Heart left ventricle (tissue), 16 donors: ENCODE measurements at places on chromosomes 11 and 22.
A peak's percentile ranks its signal among the peaks of the same experiment; 100 is the strongest.

- H3K4me3 ChIP-seq = peak overlapping the region; percentile 52
- no peak overlapping the region for H3K27ac ChIP-seq
- no peaks in the 10 kb centered on the region for H3K36me3 ChIP-seq
Observed at GRCh38 chr11:75430714-75431532, 2.1 kb downstream of the KLHL35 start.

DNA sequence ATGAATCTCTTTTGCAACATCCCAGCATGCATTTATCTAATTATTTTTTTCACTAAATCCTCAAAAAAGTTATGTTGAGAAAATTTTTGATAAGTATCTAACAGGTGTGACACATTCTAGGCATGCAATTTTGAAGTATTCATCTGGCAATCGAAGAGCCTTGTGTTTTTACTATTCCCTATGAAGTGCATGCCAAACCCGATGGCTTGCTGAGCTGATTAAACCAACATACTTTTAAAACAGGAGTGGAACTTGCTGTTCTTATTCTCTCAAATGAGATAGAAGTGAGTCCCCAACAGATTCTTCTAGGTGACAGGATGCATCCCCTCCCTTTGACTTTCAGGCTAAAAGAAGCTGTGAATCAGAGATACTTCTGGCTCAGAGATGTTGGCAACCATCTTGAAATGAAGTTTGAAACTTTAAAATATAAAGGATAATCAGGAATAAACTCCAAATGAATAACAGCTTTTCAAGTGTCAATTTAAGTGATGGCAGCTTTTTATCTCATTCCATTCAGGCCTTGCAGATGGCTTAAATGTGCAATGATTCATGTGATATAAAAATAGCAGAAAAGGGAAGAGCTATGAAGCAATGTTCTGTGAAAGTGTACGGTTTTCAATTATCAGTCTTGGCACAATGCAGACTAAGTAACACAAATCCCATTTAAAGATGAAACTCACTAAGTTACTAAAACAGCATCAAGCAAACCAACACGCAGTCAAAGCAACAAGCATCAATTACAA is 67.7 kb downstream of the APOL5 start:
- H3K4me3 ChIP-seq = no peak overlapping the region
- peaks cover 3% of the 10 kb centered on the region for H3K4me1 ChIP-seq
- no peaks in the 10 kb centered on the region for H3K27me3 ChIP-seq
- DNase-seq = no peak

- peak overlapping the region; percentile 71 for H3K27ac ChIP-seq
- no peak overlapping the region for H3K4me3 ChIP-seq
- peak; percentile 60 for DNase-seq
Observed at GRCh38 chr11:128463371-128463829, 124.0 kb downstream of the ETS1 start.

DNA sequence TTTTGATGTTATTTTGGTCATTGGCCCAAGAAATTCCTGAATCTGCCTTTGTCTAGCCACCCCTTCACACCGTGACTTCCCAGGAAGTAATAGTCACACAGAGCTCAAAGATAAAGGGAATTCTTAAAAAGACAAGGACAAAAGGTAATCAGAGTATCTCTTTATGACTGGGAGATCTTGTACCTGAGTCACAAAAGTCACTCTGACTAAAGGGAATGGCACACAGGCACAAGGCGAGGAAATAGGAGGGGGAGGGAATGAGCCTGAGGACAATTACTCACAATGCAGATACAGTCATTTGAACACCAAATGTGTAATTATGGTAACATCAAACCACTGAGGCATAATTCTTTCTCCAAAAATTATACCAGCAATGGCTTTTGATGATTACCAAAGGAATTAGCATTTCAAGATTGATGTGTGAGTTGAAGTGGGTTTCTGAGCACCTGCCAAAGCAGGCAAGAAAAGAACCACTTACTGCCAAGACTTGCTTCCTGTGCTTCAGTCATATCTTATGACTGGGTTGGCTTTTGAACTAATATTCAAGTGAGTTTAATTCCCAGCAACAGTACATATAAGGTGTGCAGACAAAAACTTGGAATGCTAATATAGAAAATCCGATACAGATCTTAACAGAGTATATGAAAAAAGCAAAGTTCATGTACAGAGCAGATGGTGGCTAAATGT is 856.4 kb downstream of the LRRC4C start:
- H3K4me3 ChIP-seq = no peak overlapping the region
- no peak overlapping the region for H3K27ac ChIP-seq
- no peak for DNase-seq
- no peaks in the 10 kb centered on the region for H3K27me3 ChIP-seq
- H3K4me1 ChIP-seq = no peaks in the 10 kb centered on the region

- H3K36me3 ChIP-seq = no peaks in the 10 kb centered on the region
- H3K4me1 ChIP-seq = no peaks in the 10 kb centered on the region
- H3K27ac ChIP-seq = no peak overlapping the region
- no peak overlapping the region for H3K4me3 ChIP-seq
Observed at GRCh38 chr11:116055064-116055463, 550.8 kb upstream of the CADM1 start.

DNA sequence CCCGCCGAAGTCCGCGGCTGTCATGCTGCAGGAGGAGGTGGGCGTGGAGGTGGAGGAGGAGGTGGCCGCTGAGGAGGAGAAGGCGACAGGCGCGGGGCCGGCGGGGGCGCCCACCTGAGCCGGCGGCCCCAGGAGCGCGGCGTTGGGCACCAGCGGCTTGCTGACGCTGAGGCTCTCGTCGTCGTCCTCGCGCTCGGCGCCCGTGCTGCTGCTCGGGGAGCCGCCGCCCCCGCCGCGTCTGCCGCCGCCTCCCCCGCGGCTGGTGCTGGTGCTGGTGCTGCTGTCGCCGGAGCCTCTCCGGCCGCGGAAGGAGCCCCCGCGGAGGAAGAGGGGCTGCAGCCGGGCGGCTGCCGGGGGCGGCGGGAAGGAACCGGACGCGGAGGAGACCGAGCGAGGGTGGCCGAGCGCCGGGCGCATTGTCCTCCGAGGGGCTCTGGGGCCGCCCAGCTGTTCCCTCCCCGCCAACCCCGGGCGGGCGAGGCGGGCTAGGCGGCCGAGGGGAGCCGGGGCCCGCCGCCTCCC is 388 bp downstream of the TMEM121B start:
- H3K4me1 ChIP-seq = peaks cover 26% of the 10 kb centered on the region
- H3K27me3 ChIP-seq = peaks cover 10% of the 10 kb centered on the region
- peak overlapping the region; percentile 60 for H3K4me3 ChIP-seq
- H3K27ac ChIP-seq = peak overlapping the region; percentile 71
- no peak for DNase-seq
- no peaks in the 10 kb centered on the region for H3K36me3 ChIP-seq
